Left cardiac atrium (tissue), 4 donors: ENCODE measurements at places on chromosomes 16 and 17. TPM values are rescaled to one million over a fixed set of nuclear protein-coding genes. Genes with fewer than 3 reads are reported as not detected.

Gene TBC1D28
- not detected for total RNA-seq

Gene CACNG4
- 0.37 TPM for total RNA-seq

Gene CDT1
- 2.3 TPM for total RNA-seq

Gene PRSS22
- total RNA-seq = not detected

Gene CDR2L
- total RNA-seq = 15.2 TPM

Gene SOX9
- total RNA-seq = 16.3 TPM

Gene MILR1
- 5.0 TPM for total RNA-seq

Gene KCNJ12
- 16.5 TPM for total RNA-seq

Gene GP1BA
- 0.15 TPM for total RNA-seq

Gene SAMD14
- 2.1 TPM for total RNA-seq

Gene HS3ST3A1
- 0.27 TPM for total RNA-seq

- no peak for DNase-seq
These were observed 31.1 kb downstream of the DHRS7C start for GRCh38 chr17:9760266-9760665.

- DNase-seq = peak; percentile 73
These were observed at the start of gene SP6 for GRCh38 chr17:47850692-47851573. Gene SP6 (minus strand): TSS chr17:47851163. CDS start chr17:47848429, 2,734 bp downstream.

GRCh38 chr16:55697867-55698266, 42.1 kb downstream of the SLC6A2 start:
- DNase-seq = no peak

GRCh38 chr17:80189611-80190010, 19.8 kb downstream of the CARD14 start:
- DNase-seq = no peak

DNA sequence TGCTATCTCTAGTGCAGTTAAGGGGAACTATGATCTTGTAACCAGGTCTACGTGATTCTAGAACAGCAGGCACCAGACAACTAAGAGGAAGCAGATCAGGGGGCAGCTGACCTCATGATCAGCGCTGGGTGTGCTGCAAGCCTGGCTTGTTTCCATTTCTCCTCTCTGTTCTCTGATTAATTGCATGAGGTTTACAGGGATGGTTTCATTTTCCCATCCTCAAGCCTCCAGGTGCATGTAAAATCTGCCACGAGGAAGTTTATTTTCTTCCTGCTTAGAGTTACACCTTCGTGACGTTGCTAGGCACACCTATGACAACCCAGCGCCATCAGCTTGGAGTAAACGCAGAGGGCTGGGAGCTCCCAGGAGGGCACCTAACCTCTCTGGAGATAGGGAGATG, 4.3 kb upstream of the NUPR1 start:
- DNase-seq = no peak

DNA sequence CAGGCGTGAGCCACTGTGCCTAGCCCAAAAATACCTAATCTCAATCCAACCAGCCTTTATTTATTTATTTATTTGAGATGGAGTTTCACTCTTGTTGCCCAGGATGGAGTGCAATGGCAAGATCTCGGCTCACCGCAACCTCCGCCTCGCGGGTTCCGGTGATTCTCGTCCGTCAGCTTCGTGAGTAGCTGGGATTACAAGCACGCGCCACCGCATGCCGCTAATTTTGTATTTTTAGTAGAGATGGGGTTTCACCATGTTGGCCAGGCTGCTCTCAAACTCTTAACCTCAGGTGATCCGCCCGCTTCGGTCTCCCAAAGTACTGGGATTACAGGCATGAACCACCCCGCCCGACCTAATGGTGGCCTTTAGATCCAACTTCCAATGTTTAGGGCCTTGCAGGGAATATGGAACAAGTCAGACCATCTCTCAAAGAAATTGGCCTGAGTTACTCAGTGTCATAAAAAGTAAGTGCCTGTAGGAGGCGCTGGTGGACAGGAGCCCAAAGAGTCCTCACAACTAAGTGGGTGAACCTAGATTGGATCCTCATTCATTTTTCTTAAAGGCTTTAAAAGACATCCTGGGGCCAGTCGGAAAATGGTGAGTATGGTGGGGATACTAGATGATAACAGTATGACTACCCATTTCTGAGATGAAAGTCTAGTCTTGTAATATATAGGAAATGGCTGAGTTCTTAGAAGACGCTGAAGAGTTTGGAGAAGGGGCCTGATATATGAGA, 4.6 kb downstream of the ZSCAN10 start:
- DNase-seq = no peak

DNA sequence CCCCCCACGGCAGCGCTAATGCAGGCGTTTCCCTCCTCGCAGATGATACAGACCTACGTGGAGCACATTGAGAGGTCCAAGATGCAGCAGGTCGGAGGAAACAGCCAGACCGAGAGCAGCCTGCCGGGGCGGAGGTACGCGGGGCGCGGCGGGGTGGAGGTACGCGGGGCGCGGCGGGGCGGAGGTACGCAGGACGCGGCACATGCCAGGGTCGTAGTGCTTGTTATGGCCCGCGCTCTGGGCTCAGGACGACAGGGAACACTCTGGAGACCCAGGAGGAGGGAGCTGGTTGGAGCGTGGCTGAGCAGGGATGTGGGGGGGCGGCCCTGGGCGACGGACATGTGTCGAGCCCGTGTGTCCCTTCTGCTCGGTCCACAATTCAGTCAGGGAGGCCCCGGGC, 23.4 kb downstream of the MAPK8IP3 start:
- DNase-seq = no peak

DNA sequence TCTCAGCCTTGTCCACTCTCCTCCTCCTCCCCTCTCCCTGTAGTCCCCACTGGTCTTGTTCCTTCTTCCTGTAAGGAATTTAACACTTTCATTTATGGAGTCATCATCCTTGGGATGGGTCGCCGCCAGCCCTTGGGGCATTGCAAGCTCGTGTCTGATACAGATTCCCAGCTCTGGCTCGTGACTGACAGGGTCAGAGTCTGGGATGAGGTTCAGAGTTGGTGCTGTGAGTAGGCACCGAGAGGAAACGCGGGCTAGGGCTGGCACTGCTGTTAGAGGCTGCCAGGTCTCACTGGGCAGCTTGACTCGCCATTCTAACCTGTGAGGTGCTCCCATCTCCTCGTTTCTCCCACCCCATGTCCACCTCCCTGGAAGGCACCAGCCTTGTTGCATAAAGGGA, 407.0 kb downstream of the SOX9 start:
- DNase-seq = no peak

DNA sequence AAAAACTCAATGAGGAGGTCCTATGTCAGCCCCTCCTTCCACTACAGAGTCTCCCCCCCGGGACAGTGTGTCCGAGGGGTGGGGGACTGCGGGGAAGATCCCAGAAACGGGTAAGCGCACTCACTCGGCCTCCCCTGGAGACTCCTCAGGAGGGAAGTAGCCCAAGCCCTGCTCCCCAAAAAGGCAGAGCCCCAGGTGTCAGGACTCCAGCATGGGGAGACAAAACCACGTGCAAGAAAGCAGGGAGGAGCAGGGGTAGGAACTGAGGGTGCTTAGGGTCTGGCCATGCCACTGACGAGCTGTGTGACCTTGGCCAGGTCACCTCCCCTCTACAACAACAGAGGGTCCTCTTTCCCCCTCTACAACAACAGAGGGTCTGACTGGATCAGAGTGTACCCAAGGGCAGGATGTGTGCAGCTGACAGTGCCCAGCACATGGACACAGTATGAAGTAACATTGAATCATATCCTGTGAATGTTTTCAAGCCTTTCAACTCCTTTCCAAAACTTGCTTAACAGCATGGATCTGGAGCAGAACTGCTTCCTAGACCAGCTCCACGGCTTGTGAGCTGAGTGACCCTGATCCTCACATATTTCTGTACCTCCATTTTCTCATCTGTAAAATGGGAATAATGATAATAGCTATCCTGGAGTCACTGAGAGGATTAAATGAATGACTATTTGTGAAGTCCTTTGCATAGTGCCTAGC, 2.1 kb upstream of the NAGS start:
- no peak for DNase-seq

GRCh38 chr17:57578608-57579225, 166.4 kb downstream of the CCDC182 start:
- no peak for DNase-seq

DNA sequence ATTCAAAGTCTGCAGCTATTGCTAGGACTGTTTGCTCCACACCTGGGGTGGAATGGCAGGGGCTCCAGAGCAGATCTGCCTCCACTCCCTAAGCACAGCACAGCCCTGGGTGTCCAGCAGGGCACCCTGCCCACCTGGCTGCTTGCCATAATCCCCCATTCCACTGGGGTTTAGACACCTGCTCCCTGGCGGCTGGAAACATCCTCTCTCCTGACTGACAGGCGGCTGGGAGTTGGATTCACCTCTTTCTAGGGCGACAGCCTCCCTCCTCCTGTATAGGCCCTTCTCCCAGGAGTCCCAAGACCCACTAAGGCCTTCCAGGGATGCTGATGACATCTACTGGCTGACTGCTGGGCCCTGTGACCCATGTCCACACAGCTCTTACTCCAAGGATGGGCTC, 18.0 kb downstream of the HDAC5 start:
- no peak for DNase-seq

DNA sequence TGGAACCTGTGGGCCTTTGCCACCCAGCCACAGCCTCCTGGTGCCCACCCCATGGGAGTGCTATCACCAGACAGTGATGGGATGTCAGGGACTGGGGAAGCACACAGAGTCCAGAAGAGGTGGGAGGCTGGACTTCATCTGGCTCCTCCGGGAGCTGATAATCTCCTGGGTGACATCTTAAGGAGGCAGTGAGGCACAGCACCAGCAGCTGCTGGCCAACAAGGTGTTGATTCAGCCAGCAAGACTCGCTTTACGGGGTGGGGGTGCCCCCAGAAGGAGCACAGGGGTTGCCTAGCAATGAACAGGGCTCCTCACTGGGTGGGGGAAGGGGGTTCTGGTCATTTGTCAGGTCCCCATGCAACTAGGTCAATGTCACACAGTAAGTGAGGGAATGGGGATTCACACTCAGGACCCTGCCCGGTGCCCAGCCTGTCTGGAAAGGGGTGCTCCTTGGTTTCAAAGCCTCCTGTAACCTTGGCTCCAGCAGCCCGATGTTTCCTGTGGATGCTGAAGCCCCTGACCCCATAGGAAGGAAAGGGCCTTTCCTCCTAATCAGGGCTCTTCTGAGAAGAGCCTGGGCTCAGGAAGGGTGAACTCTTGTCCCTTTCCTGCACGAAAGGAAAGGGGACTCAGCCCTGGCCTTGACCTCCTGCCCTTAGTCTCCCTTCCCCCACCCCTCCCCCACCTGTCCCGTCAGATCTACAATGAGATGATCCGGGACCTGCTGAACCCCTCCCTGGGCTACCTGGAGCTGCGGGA, 17.7 kb downstream of the KIF19 start:
- no peak for DNase-seq

DNA sequence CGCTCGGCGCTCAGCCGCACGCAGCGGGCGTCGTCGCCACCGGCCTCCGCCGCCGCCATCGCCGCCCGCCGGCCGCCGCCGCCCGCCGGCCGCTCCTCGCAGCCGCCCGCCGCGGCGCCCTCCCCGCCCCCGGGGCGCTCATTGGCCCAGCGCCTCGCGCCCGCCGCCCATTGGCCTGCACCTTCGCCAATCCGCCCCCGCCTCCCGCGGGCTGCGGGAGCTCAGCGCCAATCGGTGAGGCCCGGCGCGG, at the start of gene PGP:
Gene PGP, minus strand, starts transcription at position 122 of the 250 bp plus-strand sequence. Its CDS starts 63 bp downstream, at position 59.
- no peak for DNase-seq

GRCh38 chr17:41284546-41284945, 9.0 kb downstream of the KRTAP9-7 start:
- DNase-seq = no peak

- DNase-seq = no peak
These were observed 1.5 kb upstream of the ARL5C start for GRCh38 chr17:39167476-39167875.

DNA sequence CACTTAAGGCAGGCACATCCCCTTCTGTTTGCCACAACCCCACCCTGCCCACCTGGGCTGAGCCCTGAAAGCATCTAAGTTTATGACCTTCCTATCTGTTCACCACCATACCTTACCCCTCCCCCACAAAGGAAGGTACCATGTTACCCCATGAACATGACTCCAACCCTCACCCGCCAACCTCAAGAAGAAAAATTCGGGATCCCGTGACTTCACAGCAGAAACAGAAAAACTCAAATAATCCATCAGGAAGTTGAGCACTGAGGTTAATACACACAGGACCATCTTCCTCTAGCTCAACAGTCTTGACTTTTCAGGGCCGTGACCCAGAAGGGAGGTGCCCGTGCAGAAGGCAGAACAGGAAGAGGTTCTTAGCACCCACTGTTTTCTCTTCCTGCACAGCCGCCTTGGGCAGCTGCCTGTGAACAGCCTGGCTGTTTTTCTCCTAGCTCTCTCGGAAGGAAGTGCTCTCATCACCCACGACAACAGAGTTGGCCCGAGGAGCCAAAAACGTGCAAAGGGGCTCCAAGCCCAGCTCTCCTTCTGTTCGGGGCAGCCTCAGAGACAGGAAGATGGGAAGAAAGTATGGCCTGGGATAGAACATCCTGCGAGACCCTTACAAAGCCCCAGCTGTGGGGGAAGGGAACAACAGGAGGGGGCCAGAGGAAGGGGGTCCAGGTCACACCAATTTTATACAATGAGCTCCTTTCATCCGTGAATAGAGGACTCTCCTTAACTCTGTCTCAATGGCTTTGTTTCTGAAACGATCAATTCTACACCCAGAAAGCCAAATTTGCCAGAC, 101.1 kb downstream of the XYLT1 start:
- DNase-seq = peak; percentile 63

- no peak for DNase-seq
These were observed 18.6 kb downstream of the CD7 start for GRCh38 chr17:82298538-82299421.

DNA sequence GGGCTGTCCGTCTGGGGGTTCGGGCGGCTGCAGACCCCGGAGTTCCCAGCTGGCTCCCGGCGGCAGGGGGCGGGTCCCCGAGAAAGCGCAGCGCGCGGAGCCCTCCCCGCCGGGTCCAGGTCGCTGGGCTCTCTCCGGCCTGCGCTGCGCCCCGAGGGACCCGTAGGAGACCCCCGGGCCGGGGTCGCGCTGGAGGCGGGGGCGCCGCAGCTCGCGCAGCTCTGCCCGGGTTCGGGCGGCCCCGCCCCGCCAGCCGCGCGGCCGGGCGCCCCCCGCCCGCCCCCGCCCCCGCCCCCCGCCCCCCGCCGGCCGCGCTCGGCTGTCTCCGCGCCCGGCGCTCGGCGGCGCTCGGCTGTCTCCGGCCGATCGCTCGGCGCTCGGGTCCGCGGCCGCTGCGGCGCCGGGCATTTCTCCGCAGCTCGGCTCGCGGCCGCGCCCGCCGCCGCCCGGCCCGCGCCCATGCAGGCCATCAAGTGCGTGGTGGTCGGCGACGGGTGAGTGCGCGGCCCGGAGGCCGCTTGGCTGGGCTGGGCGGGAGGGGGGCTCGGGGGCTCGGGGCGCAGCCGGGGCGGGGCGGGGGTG, at the start of gene RAC3:
Gene RAC3, plus strand, starts transcription at position 376 of the 582 bp plus-strand sequence. Its CDS starts 84 bp downstream, at position 460.
- no peak for DNase-seq

DNA sequence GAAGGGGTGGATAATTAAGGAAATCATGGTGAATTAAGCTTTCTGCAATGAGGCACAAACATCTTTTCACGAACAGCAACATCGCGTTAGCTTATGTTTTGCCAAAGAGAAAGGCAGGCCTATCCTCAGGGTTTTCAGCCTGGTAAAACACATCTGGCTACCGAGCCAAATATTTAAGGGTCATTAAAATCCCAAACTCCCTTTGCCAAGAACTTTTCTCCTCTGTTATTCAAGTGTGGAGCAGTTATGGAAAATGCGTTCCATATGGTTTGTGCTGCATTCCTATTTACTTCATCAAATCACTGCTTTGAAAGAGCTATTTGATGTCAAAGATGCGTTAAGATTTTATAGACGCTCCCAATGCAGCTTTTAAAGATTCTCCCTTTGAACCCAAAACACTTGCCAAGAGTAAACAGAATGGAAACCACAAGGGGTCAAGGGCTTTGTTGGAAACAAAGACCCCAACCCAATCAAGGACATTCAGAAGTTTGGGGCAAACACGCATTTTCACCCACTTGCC, 308.3 kb upstream of the CDH5 start:
- DNase-seq = no peak

- DNase-seq = no peak
These were observed 32.9 kb upstream of the YPEL2 start for GRCh38 chr17:59298521-59298920.
